ENCODE measurements at places on chromosomes 1 and 21.

DNA sequence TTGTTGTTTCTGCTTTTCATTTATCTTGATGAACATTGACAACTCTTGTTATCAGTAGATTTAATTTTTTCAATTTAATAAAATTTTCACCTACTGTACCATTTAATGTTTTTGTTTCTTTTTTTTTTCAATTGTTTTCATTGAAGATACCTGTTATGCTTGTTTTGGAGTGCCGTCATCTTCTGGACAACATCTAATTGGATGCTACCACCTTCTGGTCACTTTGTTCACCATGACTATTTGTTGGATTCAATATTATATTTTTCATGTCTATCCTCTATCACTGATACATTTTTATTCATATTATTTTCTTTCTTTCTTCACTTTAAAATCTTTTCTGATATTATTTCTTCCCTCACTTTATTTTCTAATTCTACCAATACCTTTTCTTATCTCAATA is 14.0 kb downstream of the KRTAP21-2 start:
- peak; percentile 8 for DNase-seq

DNA sequence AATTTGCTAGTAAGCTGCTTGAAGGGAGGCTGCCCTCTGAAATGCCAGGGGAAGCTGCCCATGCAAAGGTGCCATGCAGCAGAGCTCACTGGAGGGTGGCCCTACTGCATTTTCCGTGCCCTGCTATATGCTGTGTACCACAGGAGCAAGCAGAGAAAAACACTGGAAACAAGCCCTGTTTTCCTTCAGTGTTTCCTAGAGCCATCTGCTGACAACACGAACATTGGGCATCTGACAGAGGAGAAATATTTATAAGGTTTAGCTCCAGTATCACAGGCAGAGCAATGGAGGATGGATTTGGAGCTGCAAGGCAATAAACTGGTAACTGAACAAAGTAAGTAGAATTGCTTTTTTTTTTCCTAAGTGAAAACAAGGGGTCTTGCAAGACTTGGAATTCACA is 198.4 kb downstream of the USP25 start:
- no peak for DNase-seq

DNA sequence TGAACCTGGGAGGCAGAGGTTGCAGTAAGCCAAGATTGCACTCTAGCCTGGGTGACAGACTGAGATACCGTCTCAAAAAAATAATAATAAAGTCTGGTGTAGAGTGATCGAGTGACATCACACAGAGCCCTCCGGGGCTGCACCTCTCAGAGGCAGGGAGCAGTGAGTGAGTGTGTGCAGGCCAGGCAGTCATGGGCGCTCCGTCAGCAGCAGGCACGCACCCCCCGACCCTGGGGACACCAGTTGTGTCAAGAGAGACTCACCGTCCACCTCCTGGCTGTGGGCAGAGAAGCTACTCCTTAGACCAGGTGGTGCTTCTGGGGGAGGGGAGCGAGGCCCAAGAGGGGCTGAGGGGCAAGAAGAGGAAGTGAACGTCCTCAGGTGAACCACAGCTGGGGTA is 91.8 kb downstream of the SIK1 start:
- no peak for DNase-seq

DNA sequence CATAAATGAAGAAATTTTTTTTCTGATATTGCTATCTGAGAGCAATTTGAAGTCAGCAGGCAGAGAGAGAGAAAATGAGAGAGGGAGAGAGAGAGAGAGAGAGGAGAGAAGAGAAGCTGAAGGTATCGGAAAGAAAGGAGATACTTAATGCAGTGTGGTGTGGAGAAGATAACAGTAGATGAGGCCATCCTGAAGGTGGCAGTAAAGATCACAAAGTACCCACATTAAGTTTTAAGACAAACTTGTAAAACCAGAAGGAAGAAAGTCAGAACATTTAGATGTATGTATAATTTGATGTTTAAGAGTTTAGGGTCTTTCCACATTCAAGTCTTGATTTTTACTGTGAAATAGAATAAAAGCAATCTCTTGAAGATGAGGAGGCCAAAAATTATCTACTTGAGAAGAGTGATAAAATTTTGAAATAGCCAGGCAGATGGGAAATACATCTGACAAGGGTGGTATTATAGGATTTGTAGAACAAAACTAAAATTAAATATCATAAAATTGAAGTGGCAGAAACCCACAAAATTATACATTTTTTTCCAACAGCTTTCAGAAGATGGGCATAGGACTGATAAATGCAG is 1753.4 kb downstream of the MRPL39 start:
- no peak for DNase-seq

- no peak for DNase-seq
These were observed 28.7 kb upstream of the NRDC start for GRCh38 chr1:51907079-51907702.

DNA sequence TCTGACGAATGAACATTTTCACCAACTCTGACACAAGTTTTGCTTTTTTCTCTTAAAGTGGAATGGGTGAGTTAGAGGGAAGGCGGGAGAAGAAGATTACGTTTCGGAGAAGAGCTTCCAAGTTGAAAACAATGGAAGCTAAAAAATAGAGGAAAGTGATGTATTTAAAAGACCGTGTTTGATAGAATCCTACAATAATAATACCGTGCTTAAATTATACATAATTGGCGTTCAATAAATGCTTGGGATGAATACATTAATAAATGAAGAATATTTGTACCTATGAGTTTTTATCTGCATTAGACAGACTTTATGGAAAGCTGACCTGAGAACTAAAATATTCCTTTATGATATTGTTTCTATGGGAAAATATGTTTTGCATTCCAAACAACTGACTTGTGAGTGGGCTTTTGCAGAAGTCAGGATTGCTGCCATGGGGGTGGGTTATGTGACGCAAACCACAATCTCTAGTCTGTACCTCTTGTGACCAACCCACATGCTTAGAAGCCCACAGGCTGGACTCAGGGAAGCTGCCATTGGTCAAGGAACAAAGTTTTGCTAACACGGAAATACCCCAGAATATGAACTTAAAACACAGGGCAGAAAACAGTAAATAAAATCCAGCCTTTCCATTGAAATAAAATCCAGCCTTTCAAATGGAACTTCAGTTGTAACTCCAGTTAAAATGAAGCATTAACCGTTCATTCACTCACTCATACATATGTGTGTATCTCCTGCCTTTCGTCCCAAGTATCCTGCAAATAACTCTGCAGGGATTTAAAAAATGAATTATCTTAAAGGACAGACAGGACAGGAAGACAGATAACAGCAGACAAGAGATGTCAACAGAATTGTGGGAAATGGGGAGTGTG is 21.3 kb upstream of the ATF3 start:
- DNase-seq, result peak; percentile 36

DNA sequence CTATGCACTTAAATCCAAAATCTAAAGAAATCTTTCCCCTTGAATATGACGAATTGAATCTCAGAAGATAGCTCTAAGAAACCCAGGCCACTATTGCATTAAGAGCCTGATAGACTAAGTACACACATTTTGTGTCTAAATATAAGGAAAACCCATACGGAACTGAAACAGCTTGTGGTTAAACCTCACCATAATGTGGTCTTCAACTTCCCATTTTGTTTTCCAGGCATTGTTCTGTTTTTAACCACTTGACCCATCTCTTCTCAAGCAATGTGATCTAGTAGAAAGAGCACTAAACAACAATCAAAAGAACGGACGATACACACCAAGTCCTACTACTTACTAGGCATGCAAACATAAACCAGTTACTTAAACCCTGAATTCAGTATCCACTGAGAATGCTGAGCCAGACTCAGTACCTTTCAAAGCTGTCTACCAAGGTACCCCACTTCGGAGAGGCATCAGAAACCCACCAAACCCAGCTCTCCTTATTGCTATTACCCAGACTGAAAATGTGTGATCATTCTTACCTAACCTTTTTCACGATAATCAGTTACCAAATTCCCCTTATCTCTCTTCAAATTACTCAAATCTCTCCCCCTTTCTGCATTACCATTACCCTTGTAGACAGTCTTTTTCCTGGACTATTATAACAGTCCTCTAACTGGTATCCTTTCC is 12.8 kb downstream of the OTUD7B start:
- no peak for DNase-seq

- DNase-seq, result no peak
These were observed 179.3 kb upstream of the PLXNA2 start for GRCh38 chr1:208423526-208423925.

DNA sequence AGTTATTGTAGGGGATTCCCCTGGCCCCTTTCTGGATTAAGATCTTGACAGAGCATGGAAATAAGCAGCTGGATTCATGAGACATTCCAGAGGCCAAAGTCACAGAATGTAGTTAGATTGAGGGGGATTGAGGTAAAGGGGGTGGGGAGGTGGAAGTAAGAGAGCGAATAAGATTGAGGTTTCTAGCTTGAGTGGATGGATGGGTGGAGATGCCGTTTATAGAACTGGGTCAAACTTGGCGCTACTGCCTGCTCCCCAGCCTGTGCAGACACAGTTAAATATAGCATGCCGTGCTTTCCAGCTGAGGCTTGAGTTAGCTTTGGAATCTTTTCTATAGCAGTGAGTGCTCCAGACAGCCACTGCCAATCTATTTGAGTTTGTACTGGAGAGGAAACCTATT is 85.7 kb downstream of the DYRK1A start:
- DNase-seq, result peak; percentile 88

DNA sequence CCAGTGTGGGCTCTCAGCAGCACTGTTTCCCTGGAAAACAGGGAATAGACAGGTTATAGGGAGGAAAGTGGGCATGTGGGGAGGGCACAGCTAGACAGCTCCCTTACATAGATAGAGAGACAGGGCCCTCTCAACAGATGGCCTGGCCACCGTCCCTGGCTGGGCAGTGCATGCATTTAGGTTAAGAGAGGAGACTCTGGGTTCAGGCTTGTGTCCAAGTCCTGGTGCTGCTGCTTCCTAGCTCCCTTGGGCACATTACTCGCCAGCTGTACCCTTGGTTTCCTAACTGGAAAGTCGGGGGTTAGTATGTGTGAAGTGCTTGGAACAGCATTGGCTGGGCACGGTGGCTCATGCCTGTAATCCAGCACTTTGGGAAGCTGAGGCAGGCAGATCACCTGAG is 9.1 kb downstream of the PLOD1 start:
- no peak for DNase-seq

DNA sequence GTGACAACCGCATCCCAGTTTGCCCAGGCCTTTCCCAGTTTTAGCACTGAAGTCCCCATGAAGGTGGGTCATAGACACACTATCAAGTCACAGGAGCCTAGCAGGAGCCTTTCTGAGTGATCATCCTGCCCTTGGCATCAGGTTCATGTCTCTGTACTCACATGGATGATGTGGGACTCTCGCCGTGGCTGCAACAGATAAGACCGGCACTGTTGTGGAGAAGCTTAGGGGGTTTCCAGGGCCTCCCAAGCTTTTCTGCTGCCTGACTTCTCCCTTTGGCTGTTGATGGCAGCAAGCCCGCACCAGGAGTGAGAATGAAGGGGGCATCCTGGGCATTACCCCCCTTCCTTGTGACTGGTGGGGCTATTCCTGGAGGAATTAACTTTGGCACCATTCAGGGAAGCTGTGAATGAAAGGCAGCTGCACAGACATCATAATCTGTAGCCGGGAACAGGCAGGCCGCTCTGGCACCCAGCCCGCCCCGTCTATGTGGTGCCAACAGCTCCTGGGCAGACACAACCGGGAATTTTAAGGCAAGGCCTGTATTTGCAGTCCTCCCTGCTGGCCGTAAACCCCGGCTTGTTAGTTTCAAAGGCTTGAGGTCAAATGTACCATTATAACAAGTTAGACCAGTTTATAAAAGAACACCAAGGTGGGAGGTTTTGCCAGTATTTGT is 148.6 kb downstream of the HUNK start:
- no peak for DNase-seq

DNA sequence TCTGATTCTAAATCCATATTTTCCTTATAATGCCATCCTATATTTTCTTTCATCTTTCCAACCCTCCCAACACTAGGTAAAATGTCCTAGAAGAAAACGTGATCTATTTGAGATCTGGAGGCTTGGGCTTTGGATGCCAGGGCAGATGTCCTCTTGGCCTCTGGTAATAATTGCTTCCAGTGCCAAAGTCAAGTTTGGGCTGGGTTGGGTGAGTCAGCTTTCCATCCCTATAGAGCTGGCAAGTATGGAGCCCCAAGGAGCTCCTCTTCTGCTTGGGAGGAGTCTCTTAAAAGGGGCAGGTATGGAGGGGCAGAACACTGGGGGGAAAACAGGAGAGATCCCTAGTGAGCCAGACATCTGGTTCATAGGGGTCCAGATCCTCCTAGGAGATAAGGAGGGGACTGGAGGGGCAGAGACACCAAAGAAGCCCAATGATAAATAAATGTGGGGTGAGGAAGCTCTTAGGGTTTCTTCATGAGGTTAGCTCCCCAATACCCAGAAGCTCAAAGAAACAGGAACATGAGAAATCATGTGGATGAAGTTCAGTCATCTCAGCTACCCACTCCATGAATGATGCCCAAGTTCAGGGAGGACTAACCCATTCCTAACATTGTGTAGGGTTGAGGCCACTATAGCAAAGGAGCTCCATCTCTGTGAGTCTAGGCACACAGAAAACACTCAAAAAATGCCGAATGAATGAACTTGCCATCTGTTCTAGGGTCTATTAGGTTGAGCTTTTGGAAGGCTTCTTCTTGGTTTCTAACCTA is 3.5 kb downstream of the C1orf116 start:
- no peak for DNase-seq

- DNase-seq, result no peak
These were observed 306.1 kb upstream of the FMN2 start for GRCh38 chr1:239785576-239785975.

DNA sequence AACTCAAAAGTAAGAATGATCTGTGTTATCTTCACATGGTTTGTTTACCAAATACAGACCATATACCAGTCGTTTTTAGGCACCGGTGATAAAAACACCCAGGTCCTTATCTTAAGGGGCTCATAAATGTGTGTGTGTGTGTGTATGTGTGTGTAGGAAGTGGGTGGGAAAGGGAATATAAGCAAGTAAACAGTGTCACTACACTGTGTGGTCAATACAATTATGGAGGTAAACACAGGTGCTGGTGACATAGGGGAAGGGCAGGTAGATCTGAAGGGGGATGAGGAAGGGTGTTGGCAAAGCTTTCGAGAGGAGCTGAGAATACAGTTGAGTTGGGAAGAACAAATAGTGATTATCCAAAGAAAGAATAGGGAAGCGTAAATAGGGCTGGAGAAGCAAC is 19.1 kb upstream of the MRPS6 start:
- no peak for DNase-seq

DNA sequence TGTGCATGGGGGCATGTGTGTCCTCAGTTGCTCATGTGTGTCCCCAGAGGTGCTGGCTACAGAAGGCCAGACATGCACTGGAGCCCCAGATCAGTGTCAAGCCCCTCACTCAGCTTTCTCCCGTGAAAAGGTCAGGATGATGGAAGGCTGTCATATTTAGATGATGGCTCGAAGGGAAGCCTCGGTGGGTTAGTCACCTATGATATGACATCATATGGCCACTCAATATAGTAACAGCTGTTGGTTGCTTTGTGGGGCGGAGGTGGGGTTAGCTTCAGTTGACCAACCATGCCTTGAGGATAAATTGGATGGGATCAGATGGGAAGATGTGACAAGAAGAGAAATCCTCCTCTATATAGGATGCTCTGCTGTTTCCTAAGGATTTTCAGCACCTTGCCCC is 43.5 kb upstream of the ATF3 start:
- no peak for DNase-seq

Measured in Daoy (cell line).